ENCODE measurements at places on chromosomes 16 and 17.

DNA sequence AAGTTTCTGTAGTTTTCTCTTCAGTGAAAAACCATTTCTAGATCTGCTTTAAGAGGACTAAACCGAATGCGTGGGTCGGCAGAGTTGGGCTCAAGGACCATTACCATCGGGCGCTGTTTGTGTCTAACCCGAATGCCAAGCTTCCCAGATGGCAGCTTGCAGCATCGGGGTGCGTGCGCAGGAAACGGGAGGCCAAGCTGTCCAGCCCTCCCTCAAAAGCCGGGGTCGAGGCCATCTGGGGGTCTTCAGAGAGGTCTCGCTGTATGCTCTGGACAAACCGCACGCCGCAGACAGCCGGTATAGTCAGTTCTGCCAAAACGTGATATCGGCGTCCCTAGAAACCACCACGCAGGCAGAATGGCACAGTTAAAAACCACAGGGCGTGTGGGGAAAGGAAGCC, 178.8 kb downstream of the BANP start:
- no peak for DNase-seq

DNA sequence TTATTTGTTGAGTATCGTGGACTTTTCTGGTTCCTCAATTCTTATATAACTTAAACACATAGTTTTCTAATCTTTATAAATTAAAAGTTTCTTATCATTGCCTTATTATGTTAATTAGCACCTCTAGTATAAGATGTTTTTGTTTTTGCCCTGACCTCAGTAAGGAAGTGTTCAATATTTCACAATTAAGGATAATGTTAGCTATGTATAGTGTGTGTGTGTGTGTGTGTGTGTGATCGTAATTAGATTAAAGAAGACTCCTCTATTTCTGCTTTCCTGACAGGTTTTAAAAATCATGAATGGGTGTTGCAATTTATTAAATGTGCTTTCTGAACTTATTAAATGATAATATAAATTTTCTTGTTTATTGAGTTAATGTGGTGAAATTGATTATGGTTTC, 12.0 kb downstream of the IL21R start:
- DNase-seq: no peak

DNA sequence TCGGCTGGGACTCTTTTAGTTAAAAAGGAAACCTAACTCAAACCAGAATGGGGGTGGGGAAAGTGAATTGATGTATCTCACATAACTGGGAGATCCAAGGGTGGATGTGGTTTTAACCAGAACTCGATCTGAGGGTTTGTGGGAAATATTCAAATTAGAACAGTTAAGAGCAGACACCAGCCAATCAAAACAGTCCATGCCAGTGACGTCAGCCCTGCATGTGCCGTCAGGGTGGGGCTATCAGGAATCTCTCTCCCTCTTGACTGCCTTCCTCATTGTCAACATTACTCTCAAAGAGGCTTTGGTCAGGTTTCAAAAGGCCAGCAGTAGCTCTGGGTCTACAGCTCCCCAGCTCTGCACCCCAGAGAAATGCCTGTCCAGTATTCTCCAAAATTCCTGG, 94.2 kb upstream of the HSBP1 start:
- no peak for DNase-seq

DNA sequence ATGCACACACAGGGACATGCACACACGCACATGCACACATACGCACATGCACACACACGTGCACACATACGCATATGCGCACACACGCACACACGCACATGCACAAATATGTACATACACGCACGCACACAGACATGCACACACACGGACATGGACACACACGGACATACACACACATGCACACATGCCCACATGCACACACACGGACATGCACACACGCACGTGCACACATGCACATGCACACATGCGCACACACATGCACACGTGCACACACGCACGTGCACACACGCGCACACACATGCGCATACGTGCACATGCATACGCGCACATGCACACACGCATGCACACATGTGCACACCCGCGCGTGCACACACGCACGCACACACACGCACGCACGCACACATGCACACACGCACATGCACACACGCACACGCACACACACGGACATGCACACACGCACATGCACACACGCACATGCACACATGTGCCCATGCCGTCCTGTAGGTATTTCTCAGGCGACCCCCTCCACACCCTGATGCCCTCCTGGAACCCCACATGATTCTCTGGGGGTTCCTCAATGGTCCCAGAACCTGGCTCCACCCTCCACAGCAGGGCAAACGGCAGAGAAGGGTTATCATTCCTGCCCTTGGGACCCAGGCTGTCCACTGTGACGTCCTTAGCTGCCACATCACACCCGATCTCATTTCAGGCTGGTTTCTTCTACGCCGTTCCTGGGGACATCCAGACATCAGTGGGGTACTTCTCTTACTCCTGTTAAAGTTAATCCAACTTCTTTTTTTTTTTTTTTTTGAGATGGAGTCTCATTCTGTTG, 9.6 kb upstream of the RBFOX3 start:
- no peak for DNase-seq

DNA sequence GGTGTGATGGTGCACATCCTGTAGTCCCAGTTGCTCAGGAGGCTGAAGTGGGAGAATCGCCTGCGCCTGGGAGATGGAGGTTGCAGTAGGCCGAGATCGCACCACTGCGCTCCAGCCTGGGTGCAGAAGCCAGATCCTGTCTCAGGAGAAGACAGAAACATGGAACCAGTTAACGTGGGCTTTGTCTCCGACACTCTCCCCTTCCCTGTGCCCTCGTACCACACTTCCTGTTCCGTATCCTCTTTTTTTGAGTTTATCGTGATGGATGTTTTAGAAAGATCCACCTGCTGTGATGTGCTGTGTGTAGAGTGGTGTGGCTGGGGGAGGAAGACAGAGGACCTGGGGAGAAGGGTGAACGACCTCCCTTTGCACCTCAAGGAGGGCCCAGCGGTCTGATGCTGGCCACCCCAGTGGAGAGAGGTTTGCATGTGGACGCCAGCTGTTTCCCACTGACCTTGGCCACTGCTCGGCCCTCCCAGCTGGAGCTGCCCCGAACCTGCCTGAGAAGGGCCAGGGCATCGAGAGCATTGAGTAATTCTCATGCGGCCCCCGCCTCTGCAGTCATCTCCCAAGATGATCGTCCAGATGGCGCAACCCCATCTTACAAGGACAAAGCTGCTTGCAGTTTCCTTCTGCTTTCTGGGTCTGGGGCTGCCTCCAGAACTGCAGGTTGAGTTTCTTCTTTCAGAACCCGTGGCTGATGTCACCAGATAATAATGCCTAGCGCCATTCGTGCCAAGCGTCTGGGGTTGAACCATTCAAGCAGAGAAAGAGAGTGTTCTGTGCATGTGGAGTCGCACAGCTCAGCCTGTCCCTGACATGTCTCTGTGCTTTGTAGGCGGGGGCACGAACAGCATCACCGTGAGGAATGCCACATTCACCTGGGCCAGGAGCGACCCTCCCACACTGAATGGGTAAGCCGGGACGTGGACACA, 126.3 kb downstream of the ABCC1 start:
- DNase-seq: no peak
